ENCODE measurements at places on chromosomes 4 and X.

DNA sequence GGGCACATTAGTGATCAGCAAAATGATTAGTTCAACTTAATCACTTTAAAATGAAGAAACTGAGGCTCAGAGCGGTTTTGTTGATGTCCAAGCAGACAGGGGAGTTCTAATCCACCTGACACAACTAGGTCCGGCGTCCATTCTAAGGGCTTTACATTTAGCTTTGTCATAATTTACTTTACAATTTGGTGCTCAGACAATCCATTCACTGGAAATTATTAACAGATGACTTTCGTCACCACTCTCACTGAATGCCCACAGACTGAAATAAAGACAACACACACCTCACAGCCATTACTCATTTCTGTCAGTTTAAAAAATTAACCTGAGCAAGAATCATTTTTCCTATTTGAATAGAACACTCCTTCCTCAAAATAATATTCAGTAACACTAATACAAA is 10.8 kb downstream of the NR3C2 start:
- no peak for DNase-seq
- H3K4me1 ChIP-seq, result no peaks in the 10 kb centered on the region
- H3K4me3 ChIP-seq, result no peak overlapping the region
- H3K36me3 ChIP-seq, result no peaks in the 10 kb centered on the region
- H3K27ac ChIP-seq, result no peak overlapping the region
- H3K27me3 ChIP-seq, result no peaks in the 10 kb centered on the region

DNA sequence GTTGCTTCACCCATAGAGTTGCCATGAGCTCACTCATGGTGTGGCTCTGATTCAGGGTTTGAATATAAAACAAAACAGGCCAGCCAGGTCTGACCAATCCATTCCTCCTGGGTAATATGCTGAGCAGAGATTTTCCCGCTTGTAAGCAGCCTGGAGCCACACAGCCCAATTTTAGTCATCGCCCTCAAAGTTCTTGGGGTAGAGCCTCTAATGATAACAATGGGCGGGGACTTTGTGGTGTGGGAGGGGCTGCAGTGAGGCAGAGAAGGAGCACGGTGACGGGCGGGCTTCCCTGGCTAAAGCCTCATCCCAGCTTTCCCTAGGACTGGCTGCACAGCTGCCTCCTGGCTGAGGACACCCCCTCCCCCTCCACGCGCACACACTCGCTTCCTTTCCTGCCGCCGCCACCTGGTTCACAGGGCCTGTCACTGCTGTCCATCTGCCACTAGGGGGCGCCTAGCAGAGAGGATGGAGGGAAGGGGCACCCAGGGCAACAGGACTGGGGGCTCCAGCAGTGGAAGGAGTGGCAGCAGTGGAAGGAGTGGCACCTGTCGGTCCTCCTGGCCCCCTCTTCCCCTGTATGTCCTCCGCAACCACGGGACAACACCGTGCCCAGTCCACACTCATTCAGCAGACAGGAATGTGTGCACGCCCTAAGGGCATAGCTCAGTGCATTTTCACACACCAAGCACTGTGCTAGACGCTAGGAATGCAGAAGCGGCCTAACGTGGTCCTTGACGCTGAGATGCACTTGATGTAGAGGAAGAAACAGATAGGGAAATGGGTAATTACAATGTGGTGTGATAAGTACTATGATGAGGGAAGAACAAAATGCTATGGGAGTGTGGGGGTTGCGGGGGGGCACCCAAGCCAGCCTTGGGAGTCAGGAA is 26.8 kb downstream of the PRPS1 start:
- no peak for DNase-seq
- no peaks in the 10 kb centered on the region for H3K27me3 ChIP-seq
- H3K27ac ChIP-seq, result no peak overlapping the region
- H3K4me1 ChIP-seq, result no peaks in the 10 kb centered on the region

DNA sequence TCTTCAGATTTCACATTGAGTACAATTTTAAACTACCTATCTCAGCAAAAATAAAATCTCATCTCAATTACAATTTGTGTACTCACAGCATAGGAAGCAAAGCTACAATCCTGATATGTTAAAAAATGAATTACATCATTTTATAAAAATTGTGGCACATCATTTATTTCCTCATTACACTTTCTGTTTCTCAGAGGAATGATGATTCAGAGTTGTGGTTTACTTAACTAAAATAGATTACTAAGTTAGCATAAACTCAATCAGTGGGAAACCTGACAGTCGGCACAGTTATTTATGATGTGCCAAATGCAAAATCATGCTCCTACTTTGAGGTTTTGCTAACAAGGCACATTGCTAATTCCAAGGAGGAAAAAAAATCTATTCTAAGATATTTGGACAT is 325.0 kb downstream of the FBXO8 start:
- no peak overlapping the region for H3K27ac ChIP-seq
- H3K36me3 ChIP-seq, result no peaks in the 10 kb centered on the region
- no peaks in the 10 kb centered on the region for H3K27me3 ChIP-seq

GRCh38 chrX:16368696-16369095 is 201.4 kb downstream of the MAGEB17 start:
- no peak overlapping the region for H3K27ac ChIP-seq
- no peaks in the 10 kb centered on the region for H3K27me3 ChIP-seq

DNA sequence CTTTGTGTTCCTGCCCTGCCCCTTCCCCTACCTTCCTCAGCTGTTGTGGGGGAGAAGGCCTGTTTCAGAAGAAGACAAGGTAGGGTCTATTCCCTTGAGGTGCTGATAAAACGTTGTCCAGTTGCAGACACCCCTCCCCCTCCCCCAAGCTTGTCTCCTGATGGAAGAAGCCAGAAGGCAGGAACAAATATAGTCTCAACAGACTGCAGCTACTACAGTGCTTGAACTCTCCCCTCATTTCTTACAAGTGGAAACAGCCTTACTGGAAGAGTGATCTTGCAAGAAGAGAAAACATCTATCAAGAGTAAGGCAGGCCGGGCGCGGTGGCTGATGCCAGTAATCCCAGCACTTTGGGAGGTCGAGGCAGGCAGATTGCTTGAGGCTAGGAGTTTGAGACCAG is 11.0 kb upstream of the MAP7D3 start:
- H3K4me3 ChIP-seq, result no peak overlapping the region
- H3K4me1 ChIP-seq, result no peaks in the 10 kb centered on the region
- no peak overlapping the region for H3K27ac ChIP-seq

GRCh38 chr4:106695501-106696262 is 327.1 kb upstream of the GIMD1 start:
- DNase-seq, result no peak
- H3K4me1 ChIP-seq, result no peaks in the 10 kb centered on the region
- H3K4me3 ChIP-seq, result no peak overlapping the region
- H3K27me3 ChIP-seq, result no peaks in the 10 kb centered on the region
- H3K27ac ChIP-seq, result no peak overlapping the region

GRCh38 chr4:26804925-26805324 is 55.7 kb upstream of the STIM2 start:
- H3K4me3 ChIP-seq, result no peak overlapping the region
- peaks cover 3% of the 10 kb centered on the region for H3K4me1 ChIP-seq
- no peak overlapping the region for H3K27ac ChIP-seq
- no peak for DNase-seq
- no peaks in the 10 kb centered on the region for H3K27me3 ChIP-seq

DNA sequence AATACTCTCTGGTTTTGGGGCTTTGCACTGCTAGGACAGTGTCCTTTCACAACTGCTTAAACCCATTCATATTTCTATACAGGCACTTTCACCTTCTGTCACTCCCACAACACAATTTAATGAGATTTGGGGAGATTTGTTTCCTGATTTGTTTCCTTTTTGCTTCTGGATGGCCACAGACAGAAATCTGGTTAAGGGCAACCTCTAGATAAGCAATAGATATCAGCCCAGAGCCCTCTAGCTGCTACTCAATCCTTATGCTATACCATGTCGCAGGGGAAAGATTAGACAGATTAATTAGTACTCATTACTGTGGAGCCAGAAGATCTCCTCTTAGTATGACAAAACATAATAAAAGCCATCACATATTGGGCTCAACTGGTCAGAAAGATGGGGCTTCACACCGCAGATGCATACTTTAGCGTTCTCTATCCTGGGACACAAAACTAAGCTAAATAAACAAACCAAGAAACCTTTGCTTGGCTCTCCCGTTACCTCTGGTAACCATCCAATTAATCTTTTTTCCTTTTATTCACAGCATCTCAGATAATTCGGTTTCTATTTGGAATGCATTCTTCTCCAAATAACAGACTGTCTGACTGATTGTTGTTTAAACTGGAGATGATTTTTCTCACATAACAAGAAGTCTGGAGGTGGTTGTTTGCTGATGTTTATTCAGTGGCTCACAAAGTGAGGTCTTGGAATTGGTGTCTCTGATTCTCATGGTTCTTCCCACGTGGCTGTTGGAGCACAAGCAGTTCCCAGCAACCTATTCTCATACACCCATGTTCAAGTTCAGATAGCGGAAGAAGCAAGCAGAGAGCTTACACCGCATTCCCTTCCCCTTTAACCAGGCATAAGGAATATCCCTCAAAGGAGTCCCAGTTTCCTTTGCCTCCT is 41.0 kb upstream of the ZNF330 start:
- no peak overlapping the region for H3K4me3 ChIP-seq
- H3K27me3 ChIP-seq, result no peaks in the 10 kb centered on the region
- DNase-seq, result no peak
- H3K27ac ChIP-seq, result no peak overlapping the region
